CD4-positive, alpha-beta T cell treated with Interferon gamma for 1 hour (primary cell): ENCODE measurements at places on chromosomes 2 and 18.

DNA sequence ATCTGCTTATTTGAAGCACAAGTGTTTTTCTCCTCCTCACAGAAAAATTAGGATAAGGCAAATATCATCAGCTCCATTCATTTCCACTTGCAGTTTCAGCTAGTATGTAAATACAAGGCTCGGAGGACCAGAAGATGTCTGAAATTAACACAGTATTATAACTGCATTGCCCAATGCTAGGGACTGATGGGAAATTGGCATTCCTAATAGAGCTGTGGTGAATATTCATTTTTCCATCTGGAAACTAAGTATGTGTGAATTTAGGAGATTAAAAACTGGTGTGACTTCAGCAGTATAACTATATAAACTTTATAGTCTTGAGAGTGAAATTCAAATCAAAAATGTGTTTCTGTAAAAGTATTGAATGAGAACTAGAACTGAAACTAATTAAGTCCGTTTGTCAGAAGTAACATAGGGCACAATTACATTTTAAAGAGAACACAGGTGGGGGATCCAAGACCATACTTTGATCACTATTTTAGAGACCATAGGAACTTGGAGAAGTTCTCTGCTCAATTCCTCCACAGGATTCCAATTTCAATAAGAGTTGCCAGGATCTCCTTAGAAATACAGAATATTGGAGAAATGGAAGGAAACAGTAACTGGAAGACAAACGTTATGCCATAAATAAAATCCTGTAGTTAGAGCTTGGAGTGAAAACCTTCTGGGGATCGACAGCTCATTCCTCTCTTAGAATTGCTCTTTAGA lies 12.1 kb upstream of the ITGA6 start:
- DNase-seq = no peak

- DNase-seq = no peak
These were observed 23.8 kb downstream of the SOWAHC start for GRCh38 chr2:109637749-109638570.

DNA sequence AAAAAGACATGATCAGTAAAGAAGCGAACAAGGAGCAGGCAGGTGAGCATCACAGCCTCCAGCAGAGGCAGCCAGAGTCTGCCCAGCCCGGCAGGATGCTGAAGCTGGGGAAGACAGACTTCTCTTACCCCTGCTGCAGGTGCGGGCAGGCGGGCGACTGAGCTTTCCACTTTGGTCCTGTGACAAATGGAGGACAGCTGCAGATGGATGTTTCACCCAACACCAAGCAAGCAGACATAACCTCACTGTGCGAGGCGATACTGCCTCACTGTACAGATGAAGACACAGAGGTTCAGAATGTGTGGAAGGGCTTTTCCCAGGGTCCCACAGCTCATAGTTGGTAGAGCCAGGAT lies 251.0 kb downstream of the AFF3 start:
- no peak for DNase-seq

DNA sequence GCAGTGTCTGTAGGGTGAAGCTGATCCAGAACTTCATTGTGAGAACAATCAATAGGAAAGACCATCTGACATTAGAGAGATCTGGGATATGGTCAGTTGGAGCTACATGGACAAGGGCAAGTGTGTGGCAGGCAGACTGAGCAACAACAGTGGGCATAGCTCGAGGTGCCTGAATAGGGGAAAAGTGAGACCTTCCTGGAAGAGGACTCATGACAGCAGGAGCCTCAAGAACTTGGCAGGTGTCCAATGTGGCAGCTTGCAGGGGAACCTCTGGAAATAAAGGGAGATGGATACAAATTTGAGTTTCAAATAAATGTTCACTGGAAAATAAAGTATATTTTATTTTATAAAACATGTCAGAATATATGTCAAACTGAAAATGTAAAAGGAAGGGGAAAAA lies 117.9 kb downstream of the TANC1 start:
- no peak for DNase-seq

DNA sequence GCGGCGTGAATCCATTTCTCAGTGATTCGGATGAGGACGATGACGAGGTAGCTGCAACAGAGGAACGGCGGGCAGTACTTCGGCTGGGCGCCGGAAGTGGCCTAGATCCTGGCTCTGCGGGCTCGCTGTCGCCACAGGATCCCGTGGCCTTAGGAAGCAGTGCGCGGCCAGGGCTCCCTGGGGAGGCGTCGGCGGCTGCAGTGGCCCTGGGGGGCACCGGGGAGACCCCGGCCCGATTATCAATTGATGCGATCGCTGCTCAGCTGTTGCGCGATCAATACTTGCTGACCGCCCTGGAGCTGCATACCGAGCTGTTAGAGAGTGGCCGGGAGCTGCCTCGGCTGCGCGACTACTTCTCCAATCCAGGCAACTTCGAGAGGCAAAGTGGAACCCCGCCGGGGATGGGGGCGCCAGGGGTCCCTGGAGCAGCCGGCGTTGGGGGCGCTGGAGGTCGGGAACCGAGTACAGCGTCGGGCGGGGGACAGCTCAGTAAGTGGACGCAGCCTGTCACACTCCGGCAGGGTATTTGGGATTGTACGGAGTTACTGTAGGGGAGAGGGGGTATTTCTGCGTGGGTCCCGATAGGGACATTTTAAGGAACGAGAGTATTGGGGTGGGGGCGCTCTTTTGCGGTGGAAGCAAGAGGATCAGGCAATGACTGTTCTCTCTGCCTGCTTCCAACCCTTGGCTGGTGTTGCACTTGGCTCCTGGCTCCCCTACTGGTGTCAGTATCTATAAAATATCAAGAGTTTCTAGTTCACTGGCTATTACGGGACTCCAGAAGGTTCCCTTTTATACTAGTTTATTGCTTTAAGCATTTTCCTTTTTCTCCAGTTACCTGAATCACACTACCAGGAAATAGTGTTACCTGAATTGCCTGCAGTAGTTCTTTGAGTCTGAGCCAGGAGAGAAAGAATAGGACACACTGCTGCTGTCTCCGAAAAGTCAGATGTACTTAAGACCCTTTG lies 772 bp downstream of the RELCH start:
- DNase-seq = no peak
